Activated T-cell treated with anti-CD3 and anti-CD28 coated beads, Interleukin-2, amount 50 U/mL, for 1 hour (primary cell): ENCODE measurements at places on chromosomes 7 and 10.

DNA sequence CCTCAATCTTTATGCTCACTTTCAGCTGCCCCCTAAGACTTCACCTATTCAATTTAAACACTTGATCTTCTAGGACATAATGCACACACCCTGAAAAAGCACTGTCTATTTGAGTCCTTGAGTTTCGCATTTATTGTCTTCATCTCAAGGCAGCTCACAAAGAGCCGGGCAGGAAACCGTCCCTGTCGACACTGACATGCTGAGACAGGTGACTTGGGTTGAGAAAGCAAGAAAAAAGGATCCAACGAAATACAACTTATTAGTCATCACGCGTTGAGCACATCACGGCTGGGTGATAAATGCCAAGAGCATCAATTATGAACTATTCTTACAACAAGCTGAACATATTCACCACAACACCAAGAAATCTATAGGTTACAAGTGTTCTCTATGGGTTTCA lies 91.1 kb downstream of the CALN1 start:
- no peak for DNase-seq

DNA sequence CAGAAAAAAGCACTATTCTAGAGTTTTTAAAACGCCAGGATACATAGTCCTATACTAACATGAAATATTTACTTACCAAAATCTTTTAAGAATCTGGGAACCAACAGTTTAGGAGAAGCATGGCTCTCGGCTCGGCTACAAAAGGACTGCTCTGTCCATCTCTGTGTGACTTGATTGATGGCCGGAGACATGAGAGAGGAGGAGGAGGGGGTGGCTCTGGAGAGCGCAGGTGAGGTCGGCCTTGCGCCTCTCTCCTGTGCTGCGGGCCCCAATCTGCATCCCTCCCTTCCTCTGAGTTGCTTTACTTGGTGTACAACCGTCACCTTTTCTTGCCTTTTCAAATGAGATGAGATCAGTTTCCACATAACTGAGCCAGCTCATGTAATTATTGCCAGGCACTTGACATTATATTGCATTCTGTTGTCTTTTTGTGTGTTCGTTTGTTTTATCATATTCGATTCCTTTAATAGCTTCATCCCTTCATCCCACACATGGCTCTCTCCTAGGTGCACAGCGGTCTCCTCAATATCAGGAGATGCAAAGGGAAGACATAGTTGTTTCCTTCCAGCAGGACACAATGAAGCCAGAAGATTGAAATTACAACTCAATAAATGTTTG lies 87.8 kb upstream of the KLF6 start:
- no peak for DNase-seq

- no peak for DNase-seq
Measured at GRCh38 chr10:73762915-73763314, 18.7 kb downstream of the SEC24C start.

- no peak for DNase-seq
Measured at GRCh38 chr7:46291050-46291438, 370.0 kb upstream of the IGFBP3 start.

GRCh38 chr10:6956562-6956961 lies 376.5 kb upstream of the PRKCQ start:
- no peak for DNase-seq

DNA sequence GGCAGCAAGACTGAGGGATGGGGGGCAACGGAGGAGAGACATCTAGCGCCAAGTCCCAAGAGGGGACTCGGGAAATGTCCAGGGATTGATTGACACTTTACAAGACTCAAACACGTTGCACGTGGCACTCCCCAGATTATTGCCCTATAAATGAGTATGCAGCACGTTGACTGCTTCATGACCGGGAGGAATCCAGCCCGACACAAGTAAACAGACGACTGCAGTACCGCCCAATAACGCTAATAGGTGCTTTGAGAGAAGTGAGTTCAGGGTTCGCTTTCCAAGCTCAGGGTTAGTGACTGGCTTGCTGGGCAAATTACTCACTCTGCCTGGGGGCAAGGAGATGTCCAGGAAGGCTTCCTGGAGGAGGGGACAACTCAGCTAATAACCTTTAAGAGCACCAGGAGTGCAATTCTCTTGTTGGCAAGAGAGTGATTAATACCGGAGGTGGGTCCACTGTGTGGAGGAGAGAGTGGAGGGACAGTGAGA lies 73.3 kb upstream of the MYL10 start:
- DNase-seq: no peak

- DNase-seq: no peak
Measured at GRCh38 chr7:132681951-132682350, 105.7 kb upstream of the PLXNA4 start.
